Stimulated activated effector memory CD8-positive, alpha-beta T cell treated with anti-CD3 and anti-CD28 coated beads, Interleukin-12 subunit alpha, Interleukin-12 subunit beta, amount 100 ng/mL, for 72 hours (primary cell): ENCODE measurements at places on chromosomes 13 and 19.

GRCh38 chr19:17135001-17135853 is 59.6 kb downstream of the MYO9B start:
- DNase-seq: no peak

GRCh38 chr19:16033721-16034120 is 42.6 kb upstream of the TPM4 start:
- DNase-seq: no peak

DNA sequence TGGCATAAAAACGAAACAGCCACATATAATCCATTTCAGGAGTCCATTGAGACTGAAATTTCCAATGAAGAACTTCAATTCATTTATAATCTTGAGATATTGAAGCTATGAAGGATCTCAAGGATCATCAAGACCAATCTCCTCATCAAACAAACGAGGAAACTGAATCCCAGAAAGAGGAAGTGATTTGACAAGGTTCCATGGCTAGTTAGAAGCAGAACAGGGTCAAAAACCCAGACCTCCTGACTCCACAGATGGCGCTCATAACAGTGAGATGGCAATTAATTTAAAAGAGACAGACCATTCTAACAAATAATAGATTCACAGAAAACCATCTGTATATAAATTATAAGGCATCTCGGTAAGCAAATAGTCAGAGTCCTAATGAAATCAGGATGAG is 229.7 kb downstream of the KCTD12 start:
- DNase-seq: no peak

- no peak for DNase-seq
These were observed 7.1 kb downstream of the AKAP8 start for GRCh38 chr19:15372470-15372869.

- DNase-seq: no peak
These were observed 167.9 kb downstream of the LMO7 start for GRCh38 chr13:75804054-75804453.

- no peak for DNase-seq
These were observed 216.4 kb upstream of the SGCG start for GRCh38 chr13:22964245-22964966.

GRCh38 chr13:85812282-85812681 is 13.1 kb upstream of the SLITRK6 start:
- no peak for DNase-seq

GRCh38 chr19:46218160-46218559 is 11.4 kb upstream of the IGFL1 start:
- no peak for DNase-seq

GRCh38 chr19:8342684-8343482 is at the start of gene KANK3:
Gene KANK3, minus strand, starts transcription at chr19:8343262. Its CDS starts 5,434 bp downstream, at chr19:8337828.
- DNase-seq: peak; percentile 84

- peak; percentile 74 for DNase-seq
These were observed 71.2 kb upstream of the GTF3A start for GRCh38 chr13:27353166-27353583.

GRCh38 chr19:19324059-19324770 is 3.6 kb downstream of the MAU2 start:
- DNase-seq: no peak

- DNase-seq: no peak
These were observed 28.8 kb upstream of the MCF2L start for GRCh38 chr13:112940236-112940635.

GRCh38 chr19:40932008-40932959 is 50.3 kb upstream of the CYP2A7 start:
- no peak for DNase-seq

GRCh38 chr19:33302974-33303790 is 848 bp upstream of the CEBPA start:
- no peak for DNase-seq

DNA sequence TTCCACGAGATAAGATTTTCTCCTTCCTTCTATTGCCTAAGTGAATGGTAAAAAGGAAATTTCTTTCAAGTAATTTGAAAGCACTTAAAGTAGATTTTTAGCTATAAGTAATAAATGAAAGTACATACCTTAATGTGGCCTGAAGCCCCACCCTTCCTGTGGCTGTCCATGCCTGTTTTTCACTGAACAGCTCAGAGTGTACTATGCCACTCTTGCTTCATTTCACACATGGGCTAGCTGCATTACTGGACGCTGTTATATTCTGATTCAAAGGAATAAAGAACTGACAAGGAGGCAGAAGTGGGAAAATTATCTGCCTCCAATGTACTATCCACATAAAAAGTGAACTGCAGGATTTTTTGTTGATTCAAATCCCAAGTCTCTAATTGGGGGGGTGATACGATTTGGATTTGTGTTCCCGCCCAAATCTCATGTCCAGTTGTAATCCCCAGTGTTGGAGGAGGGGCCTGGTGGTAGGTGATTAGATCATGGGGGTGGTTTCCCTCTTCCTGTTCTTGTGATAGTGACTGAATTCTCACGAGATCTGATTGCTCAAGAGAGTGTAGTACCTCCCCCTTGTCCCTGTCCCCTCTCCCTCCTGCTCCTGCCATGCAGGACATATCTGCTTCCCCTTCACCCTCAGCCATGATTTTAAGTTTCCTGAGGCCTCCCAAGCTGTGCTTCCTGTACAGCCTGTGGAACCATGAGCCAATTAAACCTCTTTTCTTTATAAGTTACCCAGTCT is 154.7 kb upstream of the SGCG start:
- DNase-seq: no peak

DNA sequence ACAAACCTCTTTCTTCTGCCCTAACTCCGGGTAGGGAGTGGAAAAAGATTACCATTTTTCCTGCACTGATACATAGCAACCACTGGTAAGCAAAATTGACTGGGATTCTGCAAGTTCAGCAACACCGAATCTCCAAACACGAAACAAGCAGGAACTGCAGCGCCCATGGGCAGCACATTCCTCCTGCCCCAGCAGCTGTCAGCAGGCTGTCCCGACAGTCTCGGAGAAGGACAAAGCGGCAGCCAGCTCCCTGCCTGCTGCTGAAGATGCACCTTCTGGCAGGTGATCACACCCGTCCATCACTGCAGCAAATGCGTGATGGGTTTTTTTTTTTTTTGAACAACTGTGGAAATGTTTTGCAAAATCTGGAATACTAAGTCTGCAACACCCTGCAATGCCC is 6.7 kb downstream of the TMTC4 start:
- no peak for DNase-seq

DNA sequence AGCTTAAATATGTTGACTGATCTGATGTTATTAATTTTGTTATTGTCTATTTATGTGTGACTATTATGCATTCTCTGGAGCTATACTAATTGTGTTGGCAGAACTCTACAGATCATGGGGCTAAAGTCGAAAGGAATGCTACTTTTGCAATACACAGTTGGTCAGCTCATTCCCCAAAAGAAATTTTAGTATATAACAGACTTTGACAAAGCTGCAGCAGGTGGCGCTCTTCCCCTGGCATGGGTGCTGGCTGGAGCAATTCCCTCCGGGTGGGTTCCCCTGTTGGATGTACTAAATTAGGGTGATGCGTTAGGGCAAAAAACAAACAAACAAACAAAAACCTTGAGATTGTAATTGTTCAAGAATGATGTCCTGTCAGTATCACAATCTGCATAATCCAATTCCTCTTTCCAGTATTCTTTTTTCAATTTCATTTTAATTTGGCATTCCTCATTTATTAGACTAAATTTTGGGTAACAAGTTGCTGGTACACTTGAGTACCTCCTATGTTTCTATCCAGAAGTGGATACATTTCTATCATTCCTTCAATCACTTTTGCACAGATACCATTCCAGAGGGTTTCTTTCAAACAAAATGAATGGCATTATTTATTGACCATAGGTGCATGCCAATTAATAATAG is 322.8 kb upstream of the EDNRB start:
- DNase-seq: no peak

GRCh38 chr19:4051175-4052101 is 15.3 kb downstream of the ZBTB7A start:
- DNase-seq: peak; percentile 43

DNA sequence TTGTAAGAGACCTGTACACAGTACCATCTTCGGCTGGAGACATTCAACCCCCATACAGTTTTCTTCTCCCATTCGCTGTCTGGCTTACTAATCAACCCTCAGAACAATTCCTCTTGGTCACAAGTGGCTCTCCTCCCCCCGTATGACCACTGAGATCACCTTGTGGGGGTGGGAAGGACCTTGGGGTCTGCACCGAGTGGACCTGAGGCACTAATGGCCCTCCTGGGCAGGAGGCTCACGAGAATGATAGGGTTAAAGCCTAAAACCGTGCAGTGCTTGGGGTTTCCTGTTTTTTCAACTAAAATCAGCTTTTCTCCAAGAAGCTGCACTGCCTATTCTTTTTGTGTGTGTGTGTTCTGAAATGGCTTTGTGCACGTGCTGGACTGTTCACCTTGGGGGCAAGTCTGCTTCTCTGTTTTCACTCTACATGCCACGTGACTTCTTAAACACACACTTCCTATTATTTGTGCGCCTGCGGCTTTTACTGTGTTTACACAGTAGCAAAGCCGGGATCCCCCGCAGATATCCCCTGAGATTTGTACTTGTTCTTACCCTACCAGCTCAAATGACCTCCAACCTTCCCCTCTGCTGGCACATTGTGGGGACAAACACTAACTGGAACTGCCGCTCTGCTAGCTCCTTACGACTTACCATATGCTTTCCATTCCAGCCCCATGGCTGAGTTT is 12.3 kb downstream of the RBM26 start:
- DNase-seq: no peak

DNA sequence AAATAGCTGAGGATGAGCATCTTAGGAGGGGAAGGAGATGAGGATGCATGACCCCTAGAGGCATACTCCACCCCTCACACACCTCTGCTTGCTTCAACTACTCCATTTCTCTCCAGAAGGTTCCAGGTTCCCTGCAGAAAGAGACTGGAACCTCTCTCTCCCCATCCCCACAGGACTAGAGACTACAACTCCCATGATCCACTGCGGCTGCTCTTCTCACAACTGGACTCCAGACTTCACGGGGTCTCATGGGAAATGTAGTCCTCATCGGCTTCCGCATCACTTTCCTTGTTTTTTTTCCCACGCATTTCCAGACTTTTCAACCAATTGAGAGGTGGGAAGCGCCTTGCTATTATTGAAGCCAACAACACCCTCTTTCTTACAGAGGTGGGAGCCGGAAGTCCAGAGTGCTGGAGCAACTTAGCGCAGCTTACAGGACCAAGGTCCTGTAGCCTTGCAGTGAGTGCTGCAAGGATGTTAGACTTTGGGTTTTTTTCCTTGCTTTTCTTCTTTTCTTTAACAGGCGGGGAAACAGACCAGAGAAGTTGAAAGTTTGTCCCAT is 13.9 kb upstream of the CACNG6 start:
- DNase-seq: peak; percentile 36

- no peak for DNase-seq
These were observed 42.5 kb upstream of the C19orf12 start for GRCh38 chr19:29757551-29757950.

- DNase-seq: no peak
These were observed 8.8 kb downstream of the TPT1 start for GRCh38 chr13:45332036-45332830.

GRCh38 chr13:39960191-39960590 is 304.7 kb downstream of the COG6 start:
- no peak for DNase-seq

DNA sequence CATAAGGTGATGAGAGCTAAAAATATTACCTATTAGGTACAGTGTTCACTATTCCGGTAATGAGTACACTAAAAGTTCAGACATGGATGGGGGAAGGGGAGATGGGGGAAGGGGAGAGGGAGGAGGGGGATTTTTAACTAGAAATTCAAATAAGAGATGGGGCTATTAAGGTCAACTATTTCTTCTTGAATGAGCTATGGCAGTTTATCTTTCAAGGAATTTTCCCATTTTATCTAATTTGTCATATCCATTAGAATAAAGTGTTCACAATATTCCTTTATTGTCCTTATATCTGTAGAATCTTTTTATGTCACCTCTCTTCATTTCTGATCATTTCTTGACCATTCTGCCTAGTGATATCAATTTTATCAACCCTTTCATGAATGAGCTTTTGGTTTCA is 362.4 kb downstream of the SUCLA2 start:
- no peak for DNase-seq

DNA sequence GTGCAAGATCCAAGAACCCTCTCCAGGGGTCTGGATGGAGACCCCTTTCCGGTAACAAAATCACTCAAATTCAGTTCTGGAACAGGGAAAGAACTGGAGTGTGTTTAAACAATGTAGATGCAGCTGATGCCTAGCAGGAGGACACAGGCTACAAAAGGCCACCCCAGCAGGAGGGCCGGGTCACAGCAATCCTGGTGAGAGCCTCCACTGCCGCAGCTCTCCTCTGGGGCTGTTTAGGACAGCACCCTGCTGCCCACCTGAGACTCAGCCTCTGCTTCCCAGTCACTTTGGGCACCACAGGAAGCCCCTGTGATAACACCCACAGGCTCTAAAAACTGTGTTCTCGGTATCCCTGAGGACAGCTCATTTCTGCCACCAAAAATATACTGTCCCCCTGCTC is 318.7 kb upstream of the NBEA start:
- no peak for DNase-seq

GRCh38 chr13:97212601-97213040 is 9.5 kb upstream of the MBNL2 start:
- no peak for DNase-seq

- DNase-seq: no peak
These were observed 560.2 kb downstream of the PCDH17 start for GRCh38 chr13:58191754-58192153.

GRCh38 chr13:39952249-39953233 is 297.1 kb downstream of the COG6 start:
- DNase-seq: no peak

DNA sequence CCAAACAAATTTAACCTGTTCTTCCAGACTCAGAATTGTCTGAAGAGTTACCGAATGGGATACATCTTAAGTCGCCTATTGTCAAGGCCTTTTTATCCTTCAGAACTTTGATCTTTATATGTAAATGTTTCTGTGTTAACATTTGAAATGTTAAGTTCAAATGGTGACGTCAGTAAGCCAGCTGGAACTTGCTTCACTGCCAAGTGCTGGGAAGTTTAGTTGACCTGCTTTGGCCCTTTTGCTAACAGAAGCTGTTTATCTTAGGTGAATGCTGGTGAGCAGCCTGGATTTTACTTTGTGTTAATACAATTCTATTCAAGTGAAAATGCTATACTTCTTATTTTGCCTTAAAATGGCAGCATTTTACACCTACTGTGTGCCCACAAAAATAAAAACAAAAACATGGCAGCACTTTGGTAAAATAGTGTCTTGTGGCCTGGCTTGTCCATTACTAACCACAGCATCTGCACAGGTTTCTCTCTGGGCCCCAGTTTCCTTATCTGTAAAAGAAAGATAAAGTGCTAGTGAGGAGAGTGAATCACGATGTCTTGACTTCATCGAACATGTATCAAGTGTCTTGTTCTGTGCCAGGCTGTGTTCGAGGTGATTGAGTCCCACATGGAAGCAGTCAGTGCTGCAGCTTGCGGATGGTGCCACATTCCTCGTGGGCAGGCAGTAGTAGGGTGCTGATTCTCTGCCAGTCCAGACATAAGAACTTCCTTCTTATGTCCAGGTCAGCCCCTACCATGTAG is 2.2 kb downstream of the NAXD start:
- no peak for DNase-seq

GRCh38 chr19:6402837-6403608 is 10.1 kb upstream of the GTF2F1 start:
- no peak for DNase-seq

- DNase-seq: no peak
These were observed 135.4 kb downstream of the TNFRSF19 start for GRCh38 chr13:23705583-23705982.

GRCh38 chr19:660793-661426 is 2.1 kb downstream of the RNF126 start:
- no peak for DNase-seq

- DNase-seq: no peak
These were observed 1187.0 kb upstream of the SLC10A2 start for GRCh38 chr13:104253063-104253680.
